ENCODE measurements at places on chromosomes 5 and 9. TPM values are rescaled to one million over a fixed set of nuclear protein-coding genes. Genes with fewer than 3 reads are reported as not detected.

- H3K4me3 ChIP-seq = no peak overlapping the region
- peaks cover 21% of the 10 kb centered on the region for H3K36me3 ChIP-seq
- H3K27ac ChIP-seq = no peak overlapping the region
- DNase-seq = no peak
- no peaks in the 10 kb centered on the region for H3K27me3 ChIP-seq
Measured at GRCh38 chr5:10757043-10757442, 4.0 kb downstream of the DAP start.

Gene ATOX1
- total RNA-seq = 104 TPM

DNA sequence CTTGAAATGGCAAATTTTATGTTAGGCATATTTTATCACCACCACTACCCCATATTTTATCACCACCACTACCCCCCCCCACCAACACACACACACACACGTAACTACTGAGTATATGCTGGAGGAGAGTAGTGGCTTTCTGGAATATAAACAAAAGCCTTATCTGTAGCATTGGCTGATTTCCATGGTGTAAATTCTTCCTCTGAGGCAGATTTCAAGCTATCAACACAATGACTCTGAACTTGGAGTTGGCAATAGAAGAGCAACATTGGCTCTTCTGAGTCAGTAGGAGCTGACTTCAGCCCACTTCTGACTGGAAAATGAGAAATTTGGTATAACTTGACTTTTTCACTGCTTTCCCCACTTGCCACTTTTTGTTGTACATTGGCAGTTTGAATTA, 143.0 kb downstream of the CAVIN4 start:
- H3K36me3 ChIP-seq = no peaks in the 10 kb centered on the region
- peaks cover 5% of the 10 kb centered on the region for H3K27me3 ChIP-seq
- DNase-seq = no peak
- H3K4me3 ChIP-seq = no peak overlapping the region
- H3K27ac ChIP-seq = no peak overlapping the region
- H3K4me1 ChIP-seq = no peaks in the 10 kb centered on the region

Gene MYOT
- total RNA-seq = not detected

Gene CYLC2
- not detected for total RNA-seq

Gene C1QTNF3
- 3.3 TPM for total RNA-seq

DNA sequence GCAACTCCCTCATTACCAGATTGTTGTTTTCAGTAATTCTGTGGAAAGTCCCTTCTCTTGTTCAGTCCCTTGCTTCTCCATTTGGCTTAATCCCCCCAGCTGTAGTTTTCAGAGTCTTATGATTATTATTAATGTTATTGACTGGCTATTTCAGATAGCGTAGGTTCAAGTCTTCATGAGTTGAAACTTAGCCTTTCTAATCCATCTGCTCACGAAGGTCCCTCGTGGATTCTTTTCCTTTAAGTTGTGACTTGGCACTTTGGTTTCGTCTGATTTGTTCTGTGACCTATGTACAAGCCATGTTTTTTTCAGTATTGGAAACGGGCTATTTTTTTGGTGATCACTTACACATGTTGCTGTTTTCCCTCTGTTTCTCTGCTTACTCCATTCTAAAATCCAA, 260.3 kb downstream of the TMEM167A start:
- DNase-seq = no peak
- H3K36me3 ChIP-seq = no peaks in the 10 kb centered on the region
- H3K27me3 ChIP-seq = no peaks in the 10 kb centered on the region
- H3K27ac ChIP-seq = no peak overlapping the region
- H3K4me3 ChIP-seq = no peak overlapping the region

Data from osteocyte (in vitro differentiated cells).